ENCODE measurements at places on chromosomes 7 and 10.

GRCh38 chr10:4141471-4141870 lies 356.5 kb upstream of the KLF6 start:
- DNase-seq, result no peak

DNA sequence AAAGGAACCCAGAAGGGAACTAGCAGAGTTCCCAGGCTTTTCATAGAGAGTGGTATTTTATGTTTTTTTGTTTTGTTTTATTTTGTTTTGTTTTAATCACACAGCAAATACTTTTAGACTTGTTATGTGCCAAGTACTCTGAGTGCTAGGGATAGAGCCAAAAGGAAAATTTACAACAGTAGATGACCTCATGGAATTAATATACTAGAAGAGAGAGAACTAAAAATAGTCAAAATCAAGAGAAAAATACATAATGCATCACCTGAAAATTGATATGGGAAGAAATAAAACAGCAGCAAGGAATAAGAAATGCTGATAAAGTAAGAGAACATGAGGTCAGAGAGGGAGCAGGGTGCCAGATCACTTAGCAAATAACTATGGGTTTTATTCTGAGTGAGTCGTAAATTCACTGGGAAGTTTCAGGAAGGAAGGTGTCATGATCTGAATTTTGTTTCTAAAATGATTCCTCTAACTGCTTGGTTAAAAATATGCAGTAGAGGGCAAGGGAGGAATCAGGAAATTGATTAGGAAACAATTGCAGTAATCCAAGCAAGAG lies 351.0 kb downstream of the ANKRD7 start:
- DNase-seq, result no peak

DNA sequence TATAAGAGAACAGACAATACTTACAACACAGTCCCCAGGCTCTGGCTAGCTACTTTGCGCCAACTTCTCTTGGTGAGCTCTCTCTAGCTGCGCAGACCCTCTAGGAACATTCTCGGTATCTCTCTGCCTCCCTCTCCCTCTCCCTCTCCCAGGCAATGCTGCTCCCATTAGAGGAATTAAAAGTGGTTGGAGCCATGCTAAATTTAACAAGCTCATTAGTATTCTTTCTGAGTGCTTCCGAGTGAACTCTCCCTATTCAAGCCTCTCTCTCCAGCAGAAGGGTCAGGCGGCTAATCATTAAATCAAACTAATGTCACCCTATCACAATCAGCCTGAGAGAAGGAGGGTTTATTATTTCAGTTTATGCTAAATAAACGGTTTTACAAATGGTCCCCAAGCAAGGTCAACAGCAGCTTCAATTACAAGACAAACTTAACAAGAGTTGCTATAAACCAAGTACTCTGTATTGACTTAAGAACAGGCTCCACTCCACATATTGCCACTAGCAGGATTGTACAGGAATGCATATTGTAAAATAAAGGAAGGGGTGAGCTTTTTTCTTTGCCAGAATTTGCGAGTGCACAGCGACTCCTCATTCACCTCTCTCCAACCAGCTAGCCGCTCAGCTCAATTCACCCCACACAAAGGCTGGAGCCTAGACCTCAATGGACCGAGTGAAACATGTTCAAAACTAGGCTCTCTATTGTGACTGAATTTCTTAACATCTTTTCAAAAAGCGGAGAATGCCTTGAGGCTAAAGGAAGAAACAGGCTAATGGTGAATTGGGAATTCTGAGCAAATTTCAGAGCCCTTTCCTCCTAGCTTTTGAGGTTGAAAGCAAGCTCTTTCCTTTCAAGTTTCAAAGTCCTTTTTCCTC lies 84.4 kb downstream of the GLI3 start:
- DNase-seq, result no peak

GRCh38 chr7:25851332-25852210 lies 300.4 kb upstream of the NFE2L3 start:
- no peak for DNase-seq

DNA sequence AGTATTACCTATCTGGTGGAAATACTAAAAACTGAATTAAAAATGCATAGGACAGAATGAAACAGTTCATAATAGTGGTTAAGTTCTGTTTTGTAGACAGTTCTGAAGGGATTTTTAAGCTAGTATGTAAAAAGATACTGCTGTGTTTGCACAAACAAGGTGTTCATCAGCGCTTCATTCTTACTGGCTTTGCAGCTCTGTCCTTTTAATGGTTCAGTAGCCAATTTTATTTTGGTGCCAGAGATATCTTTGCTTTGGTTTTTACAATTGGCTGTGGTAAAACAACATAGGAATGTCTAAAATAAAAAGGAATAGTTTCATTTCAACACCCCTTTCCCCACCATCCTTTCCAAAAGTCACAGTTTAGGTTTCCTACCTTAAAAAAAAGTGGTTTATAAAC lies 33.0 kb downstream of the STAM start:
- no peak for DNase-seq

DNA sequence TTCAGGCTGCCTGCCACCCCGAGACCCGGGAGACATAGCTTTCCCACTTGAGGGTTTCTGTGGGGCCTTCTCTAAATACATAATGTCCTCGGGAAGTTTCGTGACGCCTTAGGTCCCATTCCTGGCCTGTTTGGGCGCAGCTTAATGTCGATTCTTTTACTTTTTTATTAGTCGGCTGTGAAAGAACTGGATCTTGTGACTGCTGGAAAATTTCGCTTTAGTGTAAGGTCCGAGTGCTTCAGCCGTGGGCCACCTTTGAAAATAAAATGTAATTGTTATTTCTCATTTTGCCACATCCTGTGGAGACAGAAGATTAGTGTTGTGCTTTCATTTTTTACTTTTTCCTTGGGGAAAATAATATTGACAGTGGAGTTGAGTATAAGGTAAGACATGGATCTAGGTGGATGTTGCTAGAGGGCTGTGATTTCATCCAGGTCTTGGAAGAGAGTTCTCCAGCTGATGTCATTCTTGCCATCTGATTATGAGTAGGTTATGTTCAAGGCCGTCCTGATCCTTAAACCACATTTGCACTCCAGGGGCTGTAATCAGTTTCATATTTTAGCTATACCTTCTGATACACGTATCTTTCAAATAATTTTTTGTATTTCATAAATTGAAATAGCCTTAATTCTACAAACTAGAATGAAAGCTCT lies 830 bp downstream of the RAB18 start:
- no peak for DNase-seq

DNA sequence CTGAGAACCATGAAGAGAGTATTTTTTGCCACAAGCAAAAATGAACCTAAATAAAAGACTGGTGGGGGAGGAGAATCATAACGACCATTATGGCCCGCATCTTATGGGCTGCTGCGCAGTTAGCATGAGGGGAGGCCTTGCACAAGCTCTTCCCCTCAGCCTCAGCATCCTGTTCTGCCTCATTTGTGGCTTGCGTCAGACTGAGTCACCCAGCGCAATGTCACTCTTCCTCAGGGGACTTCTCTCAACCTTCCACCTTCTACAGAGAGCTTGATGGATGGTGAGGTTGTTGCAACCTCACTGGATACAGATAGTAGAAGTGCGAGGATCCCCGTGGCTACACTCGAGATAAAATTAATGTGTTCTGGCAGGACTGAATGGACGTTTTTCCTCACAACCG lies 16.8 kb upstream of the GPR15LG start:
- no peak for DNase-seq

- no peak for DNase-seq
These were observed 109.8 kb downstream of the HPSE2 start for GRCh38 chr10:99125879-99126278.

DNA sequence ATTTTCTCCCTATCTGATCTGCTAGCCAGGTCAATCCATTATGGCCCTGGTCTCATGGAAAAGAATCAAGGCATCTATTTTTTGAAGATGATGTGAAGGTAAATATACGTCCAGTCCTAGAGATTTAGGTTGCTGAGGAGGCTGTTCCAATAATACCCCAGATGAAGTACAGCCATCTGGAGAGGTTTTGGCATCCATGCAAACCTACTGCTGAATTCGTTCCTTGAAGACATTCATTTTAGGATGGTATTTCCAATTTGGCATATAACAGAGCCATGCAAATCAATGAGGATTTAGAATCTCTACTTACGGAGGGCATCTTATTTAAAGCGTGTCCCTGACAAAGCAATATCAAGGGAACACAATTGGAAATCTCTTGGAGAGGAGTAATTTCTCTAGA lies 465.5 kb downstream of the KCNMA1 start:
- no peak for DNase-seq

DNA sequence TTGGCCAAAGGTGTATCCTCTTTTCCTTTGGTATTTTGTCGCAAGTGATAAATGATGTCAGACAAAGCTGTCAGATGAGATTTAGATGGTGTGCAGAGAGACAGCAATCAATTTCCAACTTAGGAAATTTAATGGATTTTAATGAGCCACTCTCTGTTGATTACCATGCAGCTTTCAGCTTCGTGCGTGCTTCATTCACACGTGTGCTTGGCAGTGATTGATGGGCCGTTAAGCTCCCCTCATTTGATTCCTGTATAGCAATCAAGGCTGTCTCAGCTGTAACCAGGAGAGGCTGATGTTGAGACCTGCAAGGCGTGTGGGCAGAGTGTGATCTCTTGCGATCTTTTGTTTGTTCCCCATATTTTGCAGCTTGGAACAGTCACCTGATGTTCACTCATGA lies 439.6 kb downstream of the CALN1 start:
- no peak for DNase-seq

GRCh38 chr7:141351175-141351574 lies 200.0 kb upstream of the AGK start:
- DNase-seq, result no peak

GRCh38 chr7:7210475-7211237 lies 28.3 kb downstream of the C1GALT1 start:
- no peak for DNase-seq

GRCh38 chr7:128042012-128042411 lies 10.8 kb upstream of the LRRC4 start:
- no peak for DNase-seq

- no peak for DNase-seq
These were observed 308.0 kb upstream of the KCND2 start for GRCh38 chr7:119964788-119965542.

DNA sequence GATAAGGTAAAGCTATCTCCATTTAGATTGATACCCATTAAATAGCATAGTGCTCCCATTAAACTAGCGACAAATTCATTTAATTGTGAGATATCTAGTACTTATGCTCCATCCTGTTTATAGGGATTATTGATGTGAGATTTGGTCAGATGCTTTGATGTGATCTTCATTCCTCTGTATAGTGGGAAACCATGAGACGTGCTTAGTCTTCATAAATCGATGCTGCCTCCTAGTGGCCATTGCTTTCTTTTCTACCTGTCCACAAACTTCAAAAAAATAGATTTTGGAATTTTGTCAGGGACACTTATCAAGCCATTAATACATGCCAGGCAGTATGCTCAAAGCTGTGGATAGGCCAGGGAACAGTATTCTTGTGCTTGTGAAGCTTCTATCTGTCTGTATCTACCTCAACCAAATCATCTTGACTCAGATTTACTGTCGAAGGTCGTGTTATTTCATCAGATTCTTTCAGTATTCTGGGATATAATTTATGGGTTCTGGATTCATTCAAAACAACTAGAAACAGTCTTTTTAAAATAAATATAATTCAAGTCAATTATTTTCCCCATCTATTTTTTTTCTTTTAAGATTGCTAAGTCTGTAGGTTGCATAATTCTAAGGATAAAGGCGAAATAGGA lies 12.0 kb downstream of the LSM8 start:
- no peak for DNase-seq

DNA sequence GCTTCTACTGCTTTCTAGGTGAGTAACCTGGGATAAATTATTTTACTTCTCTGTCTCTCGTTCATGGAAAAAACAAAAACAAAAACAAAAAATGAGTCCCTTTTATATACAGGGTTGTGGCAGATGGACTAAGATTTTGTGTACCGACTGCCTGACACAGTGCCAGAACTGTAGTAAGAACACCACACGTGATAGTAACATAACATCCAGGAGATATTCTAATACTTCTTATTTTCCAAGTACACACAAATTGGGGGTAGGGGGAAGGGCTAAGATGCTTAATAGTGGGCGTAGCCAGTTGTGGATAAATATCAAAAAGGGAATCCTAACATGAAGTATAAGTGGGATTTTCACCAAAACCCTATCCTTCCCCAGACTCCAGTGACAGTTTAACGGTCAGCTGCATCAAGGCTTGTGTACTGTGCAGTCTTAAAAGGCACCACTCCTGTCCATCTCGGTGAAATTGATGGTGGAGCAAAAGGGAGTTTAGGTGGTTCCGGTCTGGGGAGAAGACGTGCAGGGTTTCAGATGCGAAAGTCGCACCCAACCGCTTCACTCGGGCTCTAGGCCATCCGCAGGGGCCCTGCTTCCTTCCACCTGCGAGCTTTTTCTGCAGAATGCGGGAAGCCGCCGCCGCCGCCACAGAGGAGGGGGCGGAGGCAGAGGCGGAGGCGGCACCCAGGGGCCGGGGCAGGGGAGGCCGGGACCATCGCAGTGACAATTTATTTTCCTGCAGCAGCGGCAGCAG lies at the start of gene STAMBPL1:
STAMBPL1 (plus strand) TSS at position 712 of the 748 bp plus-strand sequence. CDS start 21,464 bp downstream, outside the sequence.
- DNase-seq, result no peak

DNA sequence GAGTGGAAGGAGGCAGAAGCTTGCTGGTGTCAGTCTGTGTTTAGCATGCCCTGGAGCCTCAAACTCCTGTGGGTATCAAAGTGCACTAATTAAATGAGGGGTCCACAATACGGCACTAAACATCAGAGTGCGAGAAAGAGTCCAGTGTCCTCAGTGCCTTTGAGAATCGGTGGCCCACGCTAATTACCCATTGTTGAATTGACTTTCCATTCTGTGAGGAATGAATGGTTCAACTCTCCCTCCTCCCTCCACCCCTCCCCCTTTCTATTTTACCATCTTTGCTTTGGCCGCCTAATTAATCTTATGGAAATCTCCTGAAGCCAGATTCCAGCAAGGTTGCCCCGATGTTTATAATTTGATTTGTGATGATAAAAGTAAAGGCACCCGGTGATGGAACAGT lies 217.8 kb downstream of the TFEC start:
- no peak for DNase-seq

Data from NCI-H524 treated with DMSO at 0.1 percent for 48 hours (cell line).